ENCODE measurements at places on chromosomes 11 and 22. TPM values are rescaled to one million over a fixed set of nuclear protein-coding genes. Genes with fewer than 3 reads are reported as not detected.

The ABCC8 gene
- total RNA-seq: not detected

DNA sequence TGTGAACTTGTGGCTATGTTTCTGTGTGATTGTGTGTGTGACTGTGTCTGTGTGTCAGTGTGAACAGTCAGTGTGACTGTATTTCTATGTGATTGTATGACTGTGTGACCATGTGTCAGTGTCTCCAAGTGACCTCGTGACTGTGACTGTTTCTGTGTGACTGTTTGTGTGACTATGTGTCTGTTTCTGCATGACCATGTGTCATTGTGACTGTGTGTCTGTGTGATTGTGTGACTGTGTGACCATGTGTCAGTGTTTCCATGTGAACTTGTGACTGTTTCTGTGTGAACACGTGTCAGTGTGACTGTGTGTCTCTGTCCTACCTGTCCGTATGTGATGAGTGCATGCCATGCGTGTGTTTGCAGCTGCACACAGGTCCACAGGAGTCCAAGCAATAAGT, 8.8 kb upstream of the PKNOX2 start:
- H3K27ac ChIP-seq: no peak overlapping the region
- no peaks in the 10 kb centered on the region for H3K4me1 ChIP-seq
- no peak overlapping the region for H3K4me3 ChIP-seq
- peaks cover 30% of the 10 kb centered on the region for H3K27me3 ChIP-seq

DNA sequence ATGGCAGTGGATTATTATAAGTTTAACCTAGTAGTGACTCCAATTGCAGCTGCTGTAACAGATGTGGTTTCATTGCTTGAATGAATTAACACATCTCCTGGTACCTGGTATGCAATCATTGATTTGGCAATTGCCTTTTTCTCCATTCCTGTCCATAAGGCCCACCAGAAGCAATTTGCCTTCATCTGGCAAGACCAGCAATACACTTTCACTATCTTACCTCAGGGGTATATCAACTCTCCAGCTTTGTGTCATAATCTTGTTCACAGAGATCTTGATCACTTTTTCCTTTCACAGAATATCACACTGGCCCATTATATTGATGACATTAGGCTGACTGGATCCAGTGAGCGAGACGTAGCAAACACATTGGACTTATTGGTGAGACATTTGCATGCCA, 128.7 kb upstream of the ZC3H12C start:
- no peak for DNase-seq
- H3K36me3 ChIP-seq: no peaks in the 10 kb centered on the region
- H3K4me3 ChIP-seq: no peak overlapping the region

DNA sequence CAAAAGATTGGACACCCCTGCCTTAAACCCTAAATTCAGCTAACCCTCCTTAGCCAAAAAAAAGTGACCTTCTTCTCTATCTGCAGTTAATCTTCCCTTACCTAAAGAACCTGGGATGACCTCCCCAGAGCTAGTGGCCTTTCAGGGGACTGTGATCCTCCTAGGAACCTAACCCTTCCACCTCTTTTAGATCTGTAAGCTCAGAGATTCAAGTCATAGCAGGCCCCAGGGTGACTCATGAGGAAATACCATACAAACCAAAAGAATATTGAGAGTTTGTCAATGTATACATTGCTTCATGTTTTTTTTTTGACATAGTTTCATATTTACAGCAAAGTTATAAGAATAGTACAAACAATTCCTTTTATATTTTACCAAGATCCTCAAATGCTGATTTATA, 38.3 kb upstream of the CXCR5 start:
- H3K36me3 ChIP-seq: peaks cover 4% of the 10 kb centered on the region
- DNase-seq: no peak
- no peaks in the 10 kb centered on the region for H3K27me3 ChIP-seq
- no peak overlapping the region for H3K4me3 ChIP-seq
- peaks cover 24% of the 10 kb centered on the region for H3K4me1 ChIP-seq

DNA sequence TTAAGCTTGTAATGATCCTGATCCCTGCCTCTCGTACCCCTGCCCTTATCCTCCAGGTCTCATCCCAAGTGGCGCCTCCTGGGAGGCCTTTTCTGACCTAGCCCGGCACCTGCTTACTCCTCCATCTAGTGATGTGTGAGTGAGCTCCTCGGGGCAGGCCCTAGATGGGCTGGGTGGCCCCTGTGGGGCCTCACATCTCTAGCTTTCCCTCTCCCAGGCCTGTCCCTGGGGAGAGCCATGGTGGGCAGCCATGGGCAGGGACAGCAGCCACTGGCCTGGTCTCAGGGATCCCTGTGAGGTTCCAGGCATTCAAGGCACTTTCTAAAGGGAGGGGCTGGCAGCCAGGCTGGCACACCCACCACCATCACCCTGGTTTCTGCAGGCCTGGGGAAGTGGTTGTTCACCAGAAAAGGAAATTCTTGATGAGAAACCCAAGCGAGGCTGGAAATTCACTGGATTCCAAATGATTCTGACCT, 27.9 kb downstream of the GNAZ start:
- DNase-seq: no peak
- no peaks in the 10 kb centered on the region for H3K36me3 ChIP-seq
- no peaks in the 10 kb centered on the region for H3K27me3 ChIP-seq
- H3K4me3 ChIP-seq: no peak overlapping the region
- H3K4me1 ChIP-seq: no peaks in the 10 kb centered on the region

GRCh38 chr11:132977241-132977640, 555.1 kb downstream of the OPCML start:
- no peaks in the 10 kb centered on the region for H3K4me1 ChIP-seq
- no peaks in the 10 kb centered on the region for H3K27me3 ChIP-seq
- no peaks in the 10 kb centered on the region for H3K36me3 ChIP-seq

DNA sequence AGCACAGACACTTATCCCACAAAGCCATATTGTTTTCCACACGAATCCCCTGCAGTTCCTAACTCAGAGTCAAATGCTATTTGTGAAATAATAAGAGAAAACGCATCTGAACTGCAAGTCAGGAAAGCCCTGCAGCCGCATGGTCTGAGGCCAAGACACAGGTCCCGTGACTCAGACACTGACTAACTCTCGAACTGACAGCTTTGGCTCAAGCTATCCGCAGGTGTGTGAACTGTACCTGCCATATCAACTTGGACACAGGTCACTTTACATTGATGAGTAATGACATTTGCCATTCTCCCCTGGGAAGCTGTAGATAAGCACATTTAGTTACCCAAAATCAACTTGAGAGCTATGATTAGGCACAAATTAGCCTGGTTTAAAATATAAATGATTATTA, 34.9 kb upstream of the NFRKB start:
- H3K27me3 ChIP-seq: no peaks in the 10 kb centered on the region
- no peak overlapping the region for H3K27ac ChIP-seq
- DNase-seq: no peak

Measured in activated naive CD8-positive, alpha-beta T cell treated with anti-CD3 and anti-CD28 coated beads, Interleukin-2, amount 10 ng/mL, durations not matched to agents 7 days and 5 days (primary cell).